ENCODE measurements at places on chromosomes 12 and 14. TPM values are rescaled to one million over a fixed set of nuclear protein-coding genes. Genes with fewer than 3 reads are reported as not detected.

DNA sequence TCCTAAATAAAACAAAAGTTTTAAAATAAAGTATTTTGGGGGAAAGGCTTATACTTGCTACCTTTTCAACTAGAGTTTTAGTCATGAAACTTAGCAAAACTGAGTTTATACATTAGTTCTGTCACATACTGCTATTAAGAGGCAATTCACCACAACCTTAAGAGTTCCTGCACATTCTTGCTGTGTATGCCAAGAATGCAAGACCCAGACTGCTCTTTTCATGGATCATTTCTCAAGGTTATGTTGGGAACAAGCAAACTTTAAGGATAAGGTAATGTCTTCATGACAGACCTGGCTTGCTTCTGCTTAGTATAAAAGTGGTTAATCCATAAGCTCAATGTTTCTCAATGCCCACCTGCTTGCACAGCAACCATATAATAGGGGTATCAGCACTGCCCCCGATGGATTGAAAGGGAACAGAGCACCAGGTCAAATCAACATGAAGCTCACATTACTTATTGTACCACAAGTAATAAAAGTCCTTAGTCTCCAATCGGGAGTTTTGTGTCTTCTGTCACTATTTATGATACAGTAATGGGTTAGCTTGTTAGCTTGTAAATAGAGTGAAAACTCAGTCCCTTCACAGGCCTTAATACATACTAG is 67.6 kb downstream of the KIF21A start:
- no peak for DNase-seq

- no peak for DNase-seq
Measured at GRCh38 chr12:60394665-60395064, 798.8 kb downstream of the SLC16A7 start.

DNA sequence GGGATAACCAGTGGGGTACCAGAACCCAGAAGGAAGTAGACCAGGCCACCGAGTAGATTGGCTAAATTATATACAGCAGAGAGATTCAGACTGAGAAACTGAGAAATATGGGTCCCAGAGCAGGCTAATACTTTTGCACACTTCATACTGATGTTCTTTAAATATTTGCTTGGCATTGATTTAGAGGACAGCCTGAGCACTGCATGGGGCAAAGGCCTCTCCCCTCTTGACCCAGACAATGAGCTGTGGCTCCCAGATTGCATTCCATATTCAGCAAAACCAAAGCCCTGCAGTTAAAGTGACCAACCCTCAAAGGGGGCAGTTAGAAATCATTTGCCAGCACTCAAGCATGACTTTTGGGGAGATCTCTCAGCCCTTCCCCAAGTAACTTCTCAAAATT is 279.2 kb downstream of the SUDS3 start:
- DNase-seq = no peak

DNA sequence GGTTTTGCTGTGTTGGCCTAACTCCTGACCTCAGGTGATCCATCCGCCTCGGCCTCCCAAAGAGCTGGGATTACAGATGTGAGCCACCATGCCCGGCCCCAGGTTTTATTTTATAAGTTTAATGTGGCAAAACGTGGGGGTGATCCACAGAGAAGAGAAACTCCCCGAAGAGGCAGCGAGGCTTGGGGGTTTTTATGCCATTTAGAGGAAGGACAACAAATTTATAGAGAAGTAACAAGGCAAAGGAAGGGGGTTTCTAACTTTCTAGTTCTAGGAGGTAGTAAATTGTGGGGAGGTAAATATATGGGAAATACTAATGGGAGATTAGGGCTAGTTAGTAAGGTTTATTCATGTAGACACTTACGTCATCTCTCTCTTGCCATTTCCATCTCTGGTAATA is 17.2 kb upstream of the PHC1 start:
- DNase-seq = no peak

DNA sequence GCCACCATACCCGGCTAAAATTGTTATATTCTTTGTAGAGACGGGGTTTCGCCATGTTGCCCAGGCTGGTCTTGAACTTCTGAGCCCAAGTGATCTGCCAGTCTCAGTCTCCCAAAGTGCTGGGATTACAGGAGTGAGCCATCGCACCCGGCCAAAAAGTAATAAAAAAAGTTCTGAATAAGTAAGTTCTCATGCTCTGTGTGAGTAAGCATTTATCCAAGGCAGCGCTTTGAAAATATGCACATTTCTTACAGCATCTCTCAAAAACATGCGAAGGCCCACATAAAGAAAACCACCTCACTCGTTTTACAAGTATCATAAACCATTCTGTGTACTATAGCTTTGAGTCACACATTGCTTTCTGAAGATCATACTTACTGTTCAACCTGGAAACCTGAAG is 8.6 kb downstream of the GIT2 start:
- no peak for DNase-seq

DNA sequence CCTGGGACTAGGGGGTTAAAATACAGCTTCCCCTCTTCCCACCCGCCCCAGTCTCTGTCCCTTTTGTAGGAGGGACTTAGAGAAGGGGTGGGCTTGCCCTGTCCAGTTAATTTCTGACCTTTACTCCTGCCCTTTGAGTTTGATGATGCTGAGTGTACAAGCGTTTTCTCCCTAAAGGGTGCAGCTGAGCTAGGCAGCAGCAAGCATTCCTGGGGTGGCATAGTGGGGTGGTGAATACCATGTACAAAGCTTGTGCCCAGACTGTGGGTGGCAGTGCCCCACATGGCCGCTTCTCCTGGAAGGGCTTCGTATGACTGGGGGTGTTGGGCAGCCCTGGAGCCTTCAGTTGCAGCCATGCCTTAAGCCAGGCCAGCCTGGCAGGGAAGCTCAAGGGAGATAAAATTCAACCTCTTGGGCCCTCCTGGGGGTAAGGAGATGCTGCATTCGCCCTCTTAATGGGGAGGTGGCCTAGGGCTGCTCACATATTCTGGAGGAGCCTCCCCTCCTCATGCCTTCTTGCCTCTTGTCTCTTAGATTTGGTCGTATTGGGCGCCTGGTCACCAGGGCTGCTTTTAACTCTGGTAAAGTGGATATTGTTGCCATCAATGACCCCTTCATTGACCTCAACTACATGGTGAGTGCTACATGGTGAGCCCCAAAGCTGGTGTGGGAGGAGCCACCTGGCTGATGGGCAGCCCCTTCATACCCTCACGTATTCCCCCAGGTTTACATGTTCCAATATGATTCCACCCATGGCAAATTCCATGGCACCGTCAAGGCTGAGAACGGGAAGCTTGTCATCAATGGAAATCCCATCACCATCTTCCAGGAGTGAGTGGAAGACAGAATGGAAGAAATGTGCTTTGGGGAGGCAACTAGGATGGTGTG is 1.9 kb downstream of the GAPDH start:
- DNase-seq = no peak

GRCh38 chr12:115752913-115753726 is 524.4 kb downstream of the MED13L start:
- DNase-seq = no peak

Gene LRRC43
- total RNA-seq = not detected

Gene PROX2
- total RNA-seq = not detected

Gene HCAR2
- total RNA-seq = 7.6 TPM

Gene PLXNC1
- total RNA-seq = 15.7 TPM

Gene IGF1
- total RNA-seq = 6.0 TPM
